Activated gamma-delta T cell (primary cell): ENCODE measurements at places on chromosomes 6 and 20.

- no peak for DNase-seq
Observed at GRCh38 chr6:11462742-11463397, 74.7 kb upstream of the TMEM170B start.

- DNase-seq = no peak
Observed at GRCh38 chr6:91877994-91878393, 1291.1 kb upstream of the MAP3K7 start.

DNA sequence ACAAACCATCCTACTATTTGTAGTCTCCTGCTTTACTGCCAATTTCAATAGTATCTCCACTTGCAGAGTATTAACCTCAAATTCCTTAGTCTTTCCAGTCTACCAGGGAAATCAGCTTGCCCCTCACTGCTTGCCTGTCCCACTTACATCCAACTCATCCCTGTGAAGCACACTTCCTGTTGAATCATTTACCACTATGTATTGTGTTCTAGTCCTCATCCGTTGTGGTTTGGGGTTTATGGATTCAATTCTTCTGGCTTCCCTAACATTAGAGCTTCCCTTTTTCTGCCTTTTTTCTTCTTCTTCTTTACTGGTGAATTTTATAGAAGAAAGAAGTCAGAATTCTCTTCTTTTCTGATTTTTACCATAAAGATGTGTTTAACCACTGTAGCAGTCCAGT lies 5.1 kb upstream of the TXLNB start:
- DNase-seq = no peak

GRCh38 chr20:37524859-37525708 lies 2.6 kb downstream of the BLCAP start:
- no peak for DNase-seq

DNA sequence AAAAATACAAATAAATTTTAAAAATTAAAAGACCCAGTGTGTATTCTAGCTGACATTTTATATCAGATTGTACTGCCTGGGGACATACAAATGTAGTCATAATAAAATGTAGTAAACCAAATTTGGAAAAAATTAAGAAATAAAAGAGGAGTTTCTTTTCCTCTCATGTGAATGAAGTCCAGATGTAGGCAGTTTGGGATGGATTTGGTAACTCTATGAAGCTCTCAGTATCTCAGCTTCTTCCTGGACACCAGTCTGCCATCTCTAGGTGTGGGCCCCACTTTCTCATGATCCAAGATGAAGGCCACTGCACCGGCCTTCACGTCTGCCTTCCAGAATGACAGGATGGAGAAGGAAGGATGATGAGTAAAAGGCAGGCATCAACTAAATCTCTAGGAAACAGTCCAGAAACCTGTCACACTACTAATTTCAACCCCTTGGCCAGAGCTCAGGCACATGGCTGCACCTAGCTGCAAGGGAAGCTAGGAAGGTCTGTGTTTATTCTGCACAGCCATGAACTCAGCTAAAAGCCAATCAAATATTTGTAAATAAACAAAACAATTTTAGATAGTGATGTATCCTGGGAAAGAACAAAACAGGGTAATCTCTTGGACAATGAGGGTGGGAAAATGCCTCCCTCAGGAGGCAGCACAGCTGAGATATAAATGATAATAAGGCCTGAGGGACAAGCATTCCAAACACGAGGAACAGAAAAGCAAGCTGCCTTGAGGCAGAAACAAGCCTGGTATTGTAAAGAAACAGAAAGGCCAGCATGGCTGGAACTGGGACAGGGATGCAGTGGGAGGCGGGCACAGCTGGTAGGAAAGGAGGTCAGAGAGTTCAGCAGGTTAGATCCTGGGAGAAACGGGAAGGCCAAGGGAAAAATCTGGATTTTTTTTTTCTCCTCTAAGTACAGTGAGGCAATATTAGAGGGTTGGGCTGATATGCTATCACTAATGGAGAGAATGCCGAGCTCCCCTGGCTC lies 88.5 kb upstream of the PTPN1 start:
- DNase-seq = no peak

- no peak for DNase-seq
Observed at GRCh38 chr20:57581202-57582028, 20.5 kb downstream of the PCK1 start.

DNA sequence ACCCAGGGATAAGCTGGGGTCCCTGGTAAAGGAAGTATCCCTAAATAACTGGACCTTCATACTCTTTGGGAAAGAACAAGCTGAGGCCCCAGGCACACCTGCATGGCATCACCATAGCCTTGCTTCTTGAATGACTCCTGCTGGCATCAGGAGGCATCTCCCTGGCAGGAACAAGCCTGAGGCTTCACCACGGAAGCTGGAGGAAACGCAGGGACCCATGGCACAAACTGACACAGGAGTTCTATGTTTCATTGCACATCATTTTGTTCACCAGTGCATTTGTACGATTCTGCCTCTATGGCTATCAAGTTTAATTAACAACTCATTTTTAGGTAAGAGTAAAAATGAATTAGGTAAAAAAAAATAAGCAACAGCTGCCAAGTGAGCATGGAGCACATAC lies 619 bp upstream of the PDE7B start:
- DNase-seq = no peak

DNA sequence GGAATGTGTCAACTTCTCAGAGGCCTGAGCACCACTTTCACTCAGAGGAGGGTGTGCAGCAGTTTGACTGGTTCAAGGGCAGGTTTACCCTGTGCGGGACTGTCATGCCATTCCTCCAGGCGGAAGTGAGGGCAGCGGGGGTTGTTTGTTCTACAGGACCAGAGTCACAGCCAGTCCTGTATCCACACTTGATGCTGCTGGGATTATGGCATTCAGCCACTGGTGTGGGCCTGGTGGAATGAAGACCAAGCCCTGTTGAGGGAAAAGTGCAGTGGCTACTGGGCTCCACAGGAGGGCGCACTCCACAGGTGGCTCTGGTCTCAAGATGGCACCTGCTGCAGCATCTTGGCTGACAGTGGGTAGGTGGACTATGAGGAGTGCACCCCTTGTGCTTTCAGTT lies 14.8 kb downstream of the SEMG2 start:
- DNase-seq = no peak

DNA sequence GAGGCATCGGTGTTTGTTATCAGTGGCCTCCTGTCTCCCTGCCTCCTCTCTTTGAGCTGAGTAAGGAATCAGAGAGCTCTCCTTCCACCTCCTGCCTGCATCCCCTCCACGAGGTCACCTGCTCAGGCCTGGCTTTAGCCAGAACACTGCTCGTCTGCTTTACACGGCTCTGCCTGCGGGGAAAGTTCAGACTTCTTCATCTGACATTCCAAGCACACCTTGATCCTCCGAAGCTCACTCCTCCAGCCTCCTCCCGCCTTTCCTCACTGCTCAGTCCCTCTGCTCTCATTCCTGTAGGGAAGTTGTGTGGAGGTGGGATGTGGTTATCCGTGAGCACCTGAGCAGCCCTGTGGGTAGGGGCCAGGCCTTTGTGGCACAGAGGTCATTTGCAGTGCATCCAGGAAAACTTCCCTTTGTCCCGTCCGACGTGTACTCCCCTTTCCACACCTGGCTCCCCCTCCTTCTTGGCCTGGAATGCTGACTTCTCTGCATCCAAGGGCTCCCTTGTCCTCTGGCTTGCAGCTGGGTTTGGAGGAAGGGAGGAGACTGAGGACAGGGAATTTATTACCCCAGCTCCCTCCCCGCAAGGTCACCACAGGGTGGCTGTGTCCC lies 12.8 kb upstream of the CCDC167 start:
- no peak for DNase-seq

GRCh38 chr6:131175564-131175963 lies 40.3 kb downstream of the AKAP7 start:
- DNase-seq = no peak

DNA sequence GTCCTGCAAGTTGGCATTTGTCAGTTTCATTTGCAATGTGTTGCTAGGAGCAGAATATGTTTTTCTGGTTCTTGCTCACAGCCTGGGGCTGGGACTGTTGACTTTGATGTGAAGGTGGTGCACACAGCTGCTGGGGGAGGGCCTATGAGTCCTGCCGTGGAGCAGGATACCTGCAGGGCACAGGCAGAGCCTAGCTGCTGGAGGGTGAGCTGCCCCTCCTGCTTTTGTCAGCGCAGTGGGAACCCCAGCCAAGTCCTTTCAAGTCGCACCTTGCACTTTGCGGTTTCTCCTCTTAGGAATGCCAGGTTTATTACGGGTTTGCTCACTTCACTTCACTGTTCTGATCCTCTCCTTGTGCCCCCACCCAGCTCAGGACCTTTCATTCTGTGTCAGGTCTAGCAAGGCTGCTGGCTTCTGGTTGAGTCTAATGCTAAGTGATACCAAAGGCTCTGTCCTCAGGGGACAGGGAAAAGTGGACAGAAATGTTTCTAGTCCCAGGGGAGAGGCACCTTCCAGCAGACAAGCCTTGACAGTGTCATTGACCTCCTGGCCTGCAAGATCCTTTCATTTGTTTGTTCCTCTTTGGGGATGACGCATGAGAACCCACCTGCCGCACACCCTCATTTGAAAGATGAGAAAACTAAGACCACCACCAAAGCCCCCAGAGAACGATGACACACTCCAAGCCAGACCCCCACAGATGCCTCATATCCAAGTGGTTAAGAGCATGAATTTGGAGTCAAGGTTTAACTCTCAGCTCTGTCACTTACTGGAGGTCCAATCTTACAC lies 2.7 kb upstream of the SPO11 start:
- no peak for DNase-seq

- DNase-seq = no peak
Observed at GRCh38 chr20:48679599-48679998, 148.2 kb downstream of the PREX1 start.

DNA sequence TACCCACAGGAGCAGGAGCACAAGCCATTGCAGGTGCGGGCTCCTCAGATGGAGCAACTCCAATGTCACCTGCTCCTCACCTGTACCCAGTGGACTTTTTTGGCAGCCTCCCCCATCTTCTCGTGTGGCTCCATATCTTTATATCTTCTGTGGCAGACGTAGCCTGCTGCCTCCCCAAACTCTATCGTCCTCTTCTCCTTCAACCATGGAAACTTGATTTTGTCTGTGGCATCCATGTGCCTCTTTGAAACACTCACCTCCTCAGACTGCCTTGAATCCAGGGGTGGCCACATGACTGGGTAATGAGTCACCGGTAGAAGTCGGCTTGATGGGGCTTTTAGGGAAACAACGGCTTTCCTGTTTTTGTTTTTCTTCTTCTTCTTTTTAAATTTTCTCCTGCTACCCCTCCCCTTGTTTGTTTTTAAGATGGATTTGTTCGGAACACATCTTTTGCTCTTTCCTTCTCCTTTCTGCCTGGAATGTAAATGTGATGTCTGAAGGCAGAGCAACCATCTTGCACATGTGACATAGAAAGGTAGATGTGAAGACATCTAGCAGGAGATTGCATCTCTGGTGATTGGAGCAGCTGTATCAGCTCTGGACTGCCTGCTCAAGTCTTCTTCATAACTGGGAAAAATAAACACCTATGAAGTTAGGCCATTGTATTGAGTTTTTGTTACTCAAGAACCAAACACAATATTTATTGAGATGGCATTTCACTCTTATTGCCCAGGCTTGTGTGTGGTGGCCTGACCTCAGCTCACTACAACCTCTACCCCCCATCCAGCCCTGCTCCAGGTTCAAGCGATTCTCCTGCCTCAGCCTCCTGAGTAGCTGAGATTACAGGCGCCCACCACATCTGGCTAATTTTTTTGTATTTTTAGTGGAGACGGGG lies 69.9 kb upstream of the DDR1 start:
- no peak for DNase-seq

DNA sequence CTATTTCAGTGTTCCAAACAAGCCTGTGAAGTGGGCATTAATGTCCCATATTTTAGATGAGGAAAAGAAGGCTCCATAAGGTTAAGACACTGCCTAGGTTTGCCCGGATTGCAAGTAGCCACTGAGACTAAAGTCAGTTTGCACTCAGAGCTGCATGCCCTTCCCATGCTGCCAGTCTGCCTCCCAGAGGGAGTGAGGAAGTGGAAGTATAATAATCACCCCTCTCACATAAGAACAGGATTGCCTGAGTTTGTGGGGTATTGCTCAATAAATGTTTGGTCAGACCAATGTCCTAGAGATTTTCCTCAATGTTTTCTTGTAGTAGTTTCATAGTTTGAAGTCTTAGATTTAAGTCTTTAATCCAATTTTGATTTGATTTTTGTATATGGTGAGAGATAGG lies 43.9 kb upstream of the CLIC5 start:
- DNase-seq = no peak

GRCh38 chr6:165855856-165856255 lies 192.8 kb upstream of the PDE10A start:
- no peak for DNase-seq

- DNase-seq = no peak
Observed at GRCh38 chr6:80438772-80439171, 332.3 kb downstream of the BCKDHB start.

DNA sequence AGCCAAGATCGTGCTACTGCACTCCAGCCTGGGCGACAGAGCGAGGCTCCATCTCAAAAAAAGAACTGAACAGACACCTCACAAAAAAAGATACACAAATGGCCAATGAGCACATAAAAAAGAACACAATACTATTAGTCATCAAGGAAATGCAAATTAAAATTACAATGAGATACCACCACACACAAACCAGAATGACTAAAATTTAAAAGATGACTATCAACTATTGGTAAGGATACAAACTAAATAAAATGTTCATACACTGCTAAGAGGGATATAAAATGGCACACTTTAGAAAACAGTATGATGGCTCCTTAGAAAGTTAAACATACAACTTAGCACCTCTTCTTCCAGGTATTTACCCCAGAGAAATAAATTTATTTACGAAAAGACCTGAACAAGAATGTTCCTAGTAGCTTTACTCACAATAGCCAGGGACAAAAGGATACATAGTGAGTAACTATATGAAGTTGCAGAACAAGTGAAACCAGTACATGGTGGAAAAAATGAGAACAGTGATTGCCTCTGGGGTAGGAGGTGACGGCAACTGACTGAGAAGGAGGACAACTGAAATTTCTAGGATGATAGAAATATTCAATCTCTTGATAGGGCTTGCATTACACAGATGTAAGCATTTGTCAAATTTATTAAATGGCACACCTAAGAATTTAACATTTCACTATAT lies 53.2 kb downstream of the FAM8A1 start:
- no peak for DNase-seq

- no peak for DNase-seq
Observed at GRCh38 chr6:24980507-24981385, 45.0 kb upstream of the RIPOR2 start.

- DNase-seq = no peak
Observed at GRCh38 chr20:12916699-12917098, 92.1 kb upstream of the SPTLC3 start.

DNA sequence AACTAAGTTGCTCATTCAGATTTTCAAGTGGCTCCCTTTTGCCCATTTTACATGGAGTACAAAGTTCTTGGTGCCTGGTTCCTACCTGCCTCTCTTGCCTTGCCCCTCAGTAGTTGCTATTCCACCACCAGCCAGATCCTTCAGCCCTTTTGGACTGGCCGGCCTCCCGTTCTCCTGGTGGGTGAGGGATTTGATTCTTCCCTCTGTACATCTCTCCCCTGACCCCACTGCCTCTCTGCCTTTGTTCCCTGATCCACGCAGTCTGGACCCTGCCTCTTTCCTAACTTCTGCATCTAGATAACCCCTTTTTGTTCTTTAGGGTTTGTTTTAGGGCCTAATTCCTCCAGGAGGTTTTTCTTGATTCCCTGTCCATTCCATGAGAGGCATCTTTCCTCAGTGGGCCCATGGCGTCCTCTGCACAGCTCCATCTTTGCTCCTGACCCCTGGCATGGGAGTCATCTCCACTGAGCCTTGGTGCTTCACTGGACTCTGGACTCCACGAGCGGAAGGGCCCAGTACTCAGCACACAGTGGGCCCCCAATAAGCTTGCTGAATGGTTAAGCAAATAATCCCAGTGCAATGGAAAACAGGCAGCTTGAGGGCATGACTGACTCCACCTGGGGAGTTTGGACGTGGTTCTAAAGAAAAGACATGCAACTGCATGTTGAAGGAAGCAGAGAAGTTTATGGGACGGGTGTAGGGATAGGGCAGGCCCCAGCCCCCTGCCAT lies 309.3 kb upstream of the SUPT3H start:
- no peak for DNase-seq
